ENCODE measurements at places on chromosomes 16 and 17.

GRCh38 chr16:3882531-3882930, 2.0 kb upstream of the CREBBP start:
- peak; percentile 57 for DNase-seq

- no peak for DNase-seq
These were observed 29.8 kb downstream of the ITGAE start for GRCh38 chr17:3771140-3771539.

DNA sequence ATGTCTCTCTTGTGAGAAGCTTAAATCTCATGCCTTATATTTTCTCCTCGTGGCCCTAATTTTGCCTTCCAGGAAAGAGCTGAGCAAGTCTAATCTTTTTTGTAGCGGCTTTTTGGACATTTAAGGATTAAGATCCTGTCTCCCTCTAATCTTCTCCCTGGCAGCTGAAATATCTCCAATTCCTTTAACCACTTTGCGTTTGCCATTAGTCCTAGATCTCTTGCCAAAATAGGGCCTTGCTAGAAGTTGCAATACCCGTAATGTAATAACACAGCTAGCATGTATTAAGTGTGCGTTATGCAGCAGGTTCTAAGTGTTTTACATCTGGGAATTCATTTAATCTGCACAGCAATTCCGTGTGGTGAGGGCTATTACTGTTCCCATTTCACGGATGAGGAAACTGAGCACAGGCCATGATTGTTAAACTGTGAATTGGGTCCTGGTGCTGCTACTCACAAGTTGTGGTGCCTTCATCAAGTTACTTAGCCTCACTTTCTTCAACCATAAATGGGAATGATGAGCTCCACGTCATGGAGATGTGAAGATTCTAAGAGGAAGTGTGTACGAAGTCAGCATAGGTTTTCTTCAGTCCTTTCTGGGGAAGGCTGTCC, 198.9 kb upstream of the ASIC2 start:
- no peak for DNase-seq

GRCh38 chr16:89949756-89950155, 1.2 kb downstream of the DEF8 start:
- no peak for DNase-seq

- DNase-seq: peak; percentile 78
These were observed 5.6 kb upstream of the TUBG2 start for GRCh38 chr17:42653179-42654124.

DNA sequence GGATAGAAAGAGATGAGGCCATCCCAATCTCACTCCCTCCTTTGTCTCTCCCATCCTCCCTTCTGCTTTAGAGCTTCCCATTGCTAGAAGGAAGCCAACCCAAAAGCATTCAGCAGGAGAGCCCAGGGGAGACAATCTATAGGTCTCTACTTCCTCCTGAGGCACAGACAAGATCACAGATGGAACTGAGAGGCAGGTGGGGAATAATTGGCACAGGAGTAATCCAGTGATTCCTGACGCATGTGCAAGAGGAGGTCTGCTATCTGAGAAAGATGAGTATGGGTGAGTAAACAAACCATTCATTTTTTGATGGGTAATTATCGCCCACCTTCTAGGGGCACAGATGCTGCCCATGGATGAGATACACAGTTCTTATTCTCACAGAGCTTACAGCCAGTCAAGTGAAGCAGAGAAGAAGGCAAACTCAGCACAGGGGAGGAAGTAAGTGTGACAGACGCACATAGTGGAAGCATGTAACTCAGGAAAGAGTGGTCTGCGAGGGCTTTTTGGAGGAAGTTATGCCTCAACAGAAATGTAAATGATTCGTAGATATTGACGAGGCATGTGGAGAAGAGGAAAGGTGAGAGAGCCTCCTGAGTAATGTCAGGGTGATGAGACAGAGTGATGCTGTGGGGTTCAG, 88.9 kb upstream of the HLF start:
- DNase-seq: no peak

DNA sequence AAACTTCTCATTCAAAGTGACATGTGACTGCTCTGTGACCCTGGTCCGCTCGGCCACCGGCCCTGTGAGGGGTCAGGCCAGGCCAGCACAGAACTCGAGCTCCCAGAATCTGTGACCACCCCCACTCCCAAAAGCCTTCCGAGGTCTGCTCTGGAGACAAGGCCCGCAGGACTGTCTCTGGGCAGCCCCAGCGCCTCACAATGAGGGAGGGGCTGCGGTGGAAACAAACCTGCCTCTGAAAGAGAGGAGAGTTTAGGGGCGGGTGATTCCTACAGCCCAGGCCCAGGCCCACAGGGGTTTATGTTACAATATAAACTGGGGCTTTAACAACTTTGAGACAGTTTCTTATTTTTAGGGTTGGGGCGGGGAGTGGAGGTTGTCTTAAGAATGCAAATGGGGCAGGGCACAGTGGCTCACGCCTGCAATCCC, 19.9 kb downstream of the IGFBP4 start:
- DNase-seq: no peak

DNA sequence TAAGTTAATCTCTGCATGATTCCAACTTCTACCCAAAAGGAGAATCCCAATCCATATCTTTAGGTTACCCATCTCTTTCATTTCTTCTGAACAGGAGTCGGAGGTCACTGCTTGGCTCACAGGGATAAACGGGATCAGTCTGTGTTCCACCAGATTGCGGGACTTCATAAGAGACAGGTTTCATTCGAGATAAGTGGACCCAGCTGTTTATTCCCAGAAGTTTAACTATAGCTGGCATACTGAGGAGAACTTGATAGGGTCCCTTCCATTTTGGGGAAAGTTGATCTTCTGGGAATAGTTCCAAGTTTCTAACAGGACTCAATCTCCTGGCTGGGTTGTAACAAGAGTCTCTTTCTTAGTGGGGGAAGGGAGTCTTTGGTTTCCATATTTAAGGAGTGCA, 45.4 kb upstream of the ARL4D start:
- DNase-seq: no peak

DNA sequence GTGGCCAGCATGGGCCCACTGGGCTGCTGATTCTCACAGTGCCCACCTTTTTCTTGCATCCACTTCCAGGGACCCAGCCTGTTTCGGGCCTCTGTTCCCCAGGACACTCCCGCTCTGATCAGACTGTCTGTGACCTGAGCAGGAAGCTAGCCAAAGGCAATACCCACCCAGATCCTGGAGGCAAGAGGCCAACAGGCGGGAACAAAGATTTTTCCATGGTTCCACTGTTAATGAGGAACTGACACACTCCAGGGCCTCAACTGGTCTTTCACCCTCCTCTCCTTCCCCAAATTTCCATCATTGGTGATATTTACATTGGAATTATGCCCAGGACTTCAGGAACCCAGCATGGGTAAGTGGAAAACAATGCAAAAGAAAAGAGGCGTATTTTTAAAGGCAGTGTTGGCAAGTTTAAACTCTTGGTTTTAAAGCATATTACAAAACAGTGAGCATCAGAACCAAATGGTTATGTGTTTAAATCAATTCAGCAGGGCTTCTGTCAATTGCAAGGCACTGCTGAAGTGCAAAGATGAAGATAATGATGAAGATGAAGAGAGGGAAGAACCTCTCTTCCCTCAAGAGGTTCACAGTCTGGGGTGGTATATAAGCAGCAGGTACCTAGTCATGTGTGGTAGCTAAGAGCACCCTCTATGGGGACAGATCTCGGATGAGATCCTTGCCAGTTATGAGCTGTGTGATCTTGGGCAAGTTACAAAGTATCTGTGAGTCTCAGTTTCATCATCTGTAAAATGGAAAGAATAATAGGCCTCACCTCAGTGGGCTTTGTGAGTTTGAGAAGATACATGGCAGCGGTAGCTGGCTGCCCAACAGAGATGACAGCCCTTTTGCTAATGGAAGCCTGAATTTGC, 14.4 kb upstream of the ATP2A3 start:
- DNase-seq: no peak

DNA sequence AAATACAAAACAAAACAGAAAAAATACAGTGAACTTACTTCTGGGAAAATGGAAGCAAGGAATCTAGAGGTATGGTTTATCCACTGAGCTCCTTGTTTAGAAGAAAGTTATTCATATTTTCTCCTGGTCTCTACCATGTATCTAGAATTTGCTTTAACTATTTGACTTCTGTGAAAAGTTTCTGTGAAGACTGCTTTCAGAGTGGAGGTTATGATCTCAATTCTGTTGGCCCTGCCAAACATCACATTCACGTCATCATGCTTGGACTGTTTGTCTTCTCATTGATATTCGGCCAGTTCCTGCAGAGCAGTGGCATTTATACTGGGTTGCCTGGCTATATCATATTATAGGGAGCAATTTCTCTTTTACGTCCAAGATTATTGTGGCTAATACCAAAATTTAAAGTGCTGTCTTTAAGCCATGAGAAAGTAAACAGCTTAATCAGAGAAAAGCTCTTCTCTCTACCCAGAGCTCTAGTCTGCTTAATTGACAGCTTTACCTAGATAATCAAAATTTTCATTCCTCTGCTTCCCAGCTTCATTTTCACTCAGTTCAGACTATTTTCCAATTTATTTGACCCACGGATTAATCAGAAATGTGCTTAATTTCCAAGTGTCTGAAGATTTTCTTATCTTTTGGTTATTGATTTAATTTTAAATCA, at the start of gene ABCA8:
Gene ABCA8, minus strand, starts transcription at position 212 of the 661 bp plus-strand sequence. CDS start 13,358 bp downstream, outside the sequence.
- no peak for DNase-seq

DNA sequence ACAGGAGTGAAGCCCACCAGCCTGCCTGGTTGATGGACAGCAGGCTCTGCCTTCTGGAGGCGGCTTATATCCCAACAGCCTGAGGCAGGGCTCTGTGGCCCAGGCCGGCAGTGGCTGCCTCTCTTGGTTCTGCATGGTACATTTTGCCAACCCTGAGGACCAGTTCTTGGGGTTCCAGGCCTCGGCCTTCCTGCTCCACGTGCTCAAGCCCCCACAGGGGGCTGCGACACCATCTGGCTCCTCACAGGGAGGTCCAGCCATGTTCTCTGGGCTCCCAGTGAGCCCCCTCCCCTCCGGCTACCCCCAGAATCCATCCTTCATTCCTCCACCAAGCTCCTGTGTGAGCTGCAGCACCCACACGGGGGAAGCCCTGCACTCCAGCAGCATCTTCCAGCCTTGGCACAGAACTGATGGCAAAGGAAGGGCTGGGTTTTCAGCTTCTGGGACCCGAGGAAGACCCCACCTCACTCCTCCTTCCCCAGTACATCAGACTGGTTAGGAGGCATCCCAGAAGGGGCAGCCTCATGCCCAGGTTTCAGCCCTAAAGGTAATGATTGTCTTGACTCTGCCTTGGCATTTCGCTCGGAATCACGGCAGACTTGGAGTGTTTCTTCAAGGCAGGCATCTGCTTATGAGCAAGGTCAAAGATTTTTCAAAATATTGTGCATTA, 231.2 kb downstream of the CPPED1 start:
- DNase-seq: no peak

DNA sequence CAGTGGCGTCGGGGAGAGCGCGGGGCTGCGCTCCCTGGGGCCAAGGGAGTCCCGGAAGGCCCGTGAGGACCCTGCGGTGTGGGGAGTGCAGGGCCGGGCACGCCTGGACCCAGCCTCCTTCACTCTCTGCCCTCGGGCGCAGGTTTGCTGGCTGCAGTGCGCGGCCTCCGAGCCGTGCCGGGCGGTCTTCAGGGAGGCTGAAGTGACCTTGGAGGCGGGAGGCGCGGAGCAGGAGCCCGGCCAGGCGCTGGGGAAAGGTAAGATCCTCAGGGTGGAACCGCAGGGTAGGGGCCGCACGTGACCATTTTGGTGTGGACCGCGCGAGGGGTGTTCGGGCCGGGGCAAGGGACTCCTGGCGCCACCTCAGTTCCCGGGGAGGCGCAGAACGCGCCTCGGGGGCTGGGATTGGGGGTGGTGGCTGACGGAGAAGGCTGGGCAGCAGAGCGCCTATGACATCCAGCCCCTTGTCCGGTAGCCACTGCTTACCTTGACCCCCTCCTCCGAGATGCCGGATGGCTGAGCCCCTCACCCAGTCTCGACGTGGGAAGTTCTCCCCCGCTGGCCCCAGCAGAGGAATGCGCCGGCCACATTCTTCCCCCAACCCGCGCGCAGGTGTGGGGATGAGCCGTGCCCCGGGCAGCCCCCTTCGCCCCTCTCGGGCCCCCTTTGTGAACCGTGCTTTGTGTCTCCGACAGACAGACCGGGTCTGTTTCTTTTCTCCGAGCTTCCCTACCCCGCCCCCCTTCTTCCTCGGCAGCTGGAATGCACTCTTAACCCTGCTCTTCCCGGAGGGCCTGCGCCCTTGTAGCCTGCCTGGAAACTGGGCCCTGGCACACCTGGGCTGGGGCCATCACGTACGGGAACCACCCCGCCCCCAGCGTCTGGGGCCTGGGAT, 631 bp downstream of the CDH3 start:
- DNase-seq: no peak

GRCh38 chr16:29192329-29193247, 207.7 kb downstream of the LAT start:
- DNase-seq: no peak

GRCh38 chr17:81049973-81050551, 15.1 kb downstream of the BAIAP2 start:
- no peak for DNase-seq

GRCh38 chr16:4404247-4404966, 12.0 kb downstream of the CORO7 start:
- peak; percentile 66 for DNase-seq

DNA sequence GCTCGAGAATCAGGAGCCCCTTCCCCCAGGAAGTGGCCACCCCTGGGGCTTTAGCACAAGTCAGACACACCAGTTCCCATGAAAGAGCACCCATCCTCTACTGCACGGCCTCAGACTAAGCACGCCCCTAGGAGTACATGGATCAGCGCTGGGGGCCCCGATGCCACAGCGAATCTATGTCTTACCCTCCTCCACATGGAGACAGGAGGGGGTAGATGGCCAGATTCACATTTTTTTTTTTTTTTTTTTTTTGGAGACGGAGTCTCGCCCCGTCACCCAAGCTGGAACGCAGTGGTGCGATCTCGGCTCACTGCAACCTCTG, 3.2 kb upstream of the EXOSC6 start:
- no peak for DNase-seq

DNA sequence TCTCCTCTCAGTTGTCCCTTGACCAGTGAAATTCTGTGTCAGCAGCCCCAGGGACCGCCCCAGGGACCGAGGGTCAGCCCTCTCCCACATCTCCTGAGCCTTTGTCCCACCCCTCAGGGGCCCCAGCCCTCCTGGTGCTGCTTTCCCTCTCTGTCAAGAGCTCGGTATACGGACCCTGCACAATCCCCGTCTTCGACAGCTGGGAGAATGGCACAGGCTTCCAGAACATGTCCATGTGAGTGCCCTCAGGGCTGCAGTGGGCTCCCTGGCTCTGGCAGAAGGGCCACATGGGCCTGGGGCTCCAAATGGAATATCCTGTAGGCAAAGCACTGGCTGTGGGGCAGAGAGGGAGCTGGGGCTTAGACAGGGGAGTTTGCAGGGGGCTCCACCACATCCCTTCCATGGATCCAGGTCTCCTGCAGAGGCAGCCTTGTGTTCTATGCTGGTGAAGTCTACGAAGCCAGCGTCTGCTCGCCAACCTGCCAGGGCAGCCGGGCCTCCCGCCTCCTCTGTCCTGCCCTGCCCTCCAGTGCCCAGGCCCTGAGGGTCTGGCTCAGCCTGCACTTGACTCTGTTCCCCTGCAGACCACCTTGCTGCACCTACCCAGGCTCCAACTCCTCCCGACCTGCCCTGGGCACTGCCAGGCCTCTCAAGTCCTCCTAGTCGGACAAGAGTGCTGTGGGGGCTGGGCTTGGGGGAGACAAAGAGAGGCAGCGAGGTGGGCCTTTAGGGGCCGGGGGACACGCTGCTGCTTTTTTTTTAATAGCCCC, 28.0 kb downstream of the ADGRG5 start:
- no peak for DNase-seq
